Esophagus squamous epithelium (tissue), 5 donors: ENCODE measurements at places on chromosomes 4 and X.

DNA sequence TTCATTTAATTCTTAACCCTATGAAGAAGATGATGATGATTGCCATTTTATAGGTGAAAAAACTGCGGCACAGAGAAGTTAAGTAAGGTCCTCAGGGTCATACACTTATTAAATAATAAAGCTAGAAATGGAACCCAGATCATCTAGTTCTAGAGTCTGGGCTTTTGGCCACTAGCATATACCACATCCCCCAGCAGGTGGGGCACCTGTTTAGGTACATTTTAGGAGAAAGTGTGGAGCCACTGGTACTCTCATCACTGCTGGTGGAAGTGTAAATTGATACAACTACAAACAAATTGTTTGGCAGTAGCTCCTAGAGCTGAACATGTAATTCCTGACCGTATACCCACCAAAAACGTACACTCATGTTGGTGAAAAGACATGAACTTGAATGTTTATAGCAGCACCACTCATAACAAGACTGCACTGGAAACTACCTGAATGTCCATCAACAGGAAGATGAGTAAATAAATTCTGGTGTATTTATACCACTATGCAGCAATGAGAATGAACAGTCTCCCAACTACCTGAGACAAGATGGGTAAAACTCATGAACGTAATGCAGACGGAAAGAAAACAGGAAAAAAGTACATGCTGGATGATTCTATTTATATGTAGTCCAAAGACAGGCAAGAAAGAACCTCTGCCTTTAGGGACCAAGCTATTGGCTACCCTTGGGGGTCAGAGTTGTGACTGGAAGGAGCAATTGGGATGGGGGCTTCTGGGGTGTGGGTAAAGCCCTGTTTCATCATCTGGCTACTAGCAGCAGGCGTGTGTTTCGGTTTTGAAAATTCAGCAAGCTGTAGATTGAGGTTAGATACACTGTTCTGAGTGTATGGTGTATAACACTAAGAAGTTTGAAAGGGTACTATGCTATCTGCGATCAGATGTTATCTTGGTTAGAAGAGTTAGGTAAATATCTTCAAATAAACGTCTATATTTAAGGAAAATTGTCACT, 72.3 kb upstream of the ADGRG2 start:
- no peak overlapping the region for H3K4me3 ChIP-seq
- no peaks in the 10 kb centered on the region for H3K4me1 ChIP-seq
- H3K27me3 ChIP-seq: no peaks in the 10 kb centered on the region
- H3K36me3 ChIP-seq: no peaks in the 10 kb centered on the region
- DNase-seq: no peak

- no peaks in the 10 kb centered on the region for H3K27me3 ChIP-seq
- H3K27ac ChIP-seq: no peak overlapping the region
- no peaks in the 10 kb centered on the region for H3K4me1 ChIP-seq
- H3K36me3 ChIP-seq: no peaks in the 10 kb centered on the region
Measured at GRCh38 chr4:53551958-53552357, 39.3 kb downstream of the LNX1 start.

DNA sequence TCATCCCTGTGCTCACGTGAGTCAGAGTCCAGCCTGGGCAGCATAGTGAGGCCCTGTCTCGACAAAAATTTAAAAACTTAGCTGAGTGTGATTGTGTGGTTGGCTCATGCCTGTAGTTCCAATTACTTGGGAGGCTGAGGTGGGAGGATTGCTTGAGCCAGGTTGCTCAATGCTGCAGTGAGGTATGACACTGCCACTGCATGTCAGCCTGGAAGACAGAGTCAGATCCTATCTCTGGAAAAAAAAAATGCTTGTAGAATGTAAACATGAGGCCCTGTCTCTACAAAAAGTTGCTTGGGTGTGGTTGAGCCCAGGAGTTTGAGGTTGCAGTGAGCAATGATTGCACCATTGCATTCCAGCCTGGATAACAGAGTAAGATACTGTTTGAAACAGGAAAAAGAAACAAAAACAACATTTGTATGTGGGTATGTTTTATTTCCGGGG, 11.3 kb upstream of the YTHDC1 start:
- H3K4me3 ChIP-seq: no peak overlapping the region
- no peak for DNase-seq
- H3K36me3 ChIP-seq: no peaks in the 10 kb centered on the region

DNA sequence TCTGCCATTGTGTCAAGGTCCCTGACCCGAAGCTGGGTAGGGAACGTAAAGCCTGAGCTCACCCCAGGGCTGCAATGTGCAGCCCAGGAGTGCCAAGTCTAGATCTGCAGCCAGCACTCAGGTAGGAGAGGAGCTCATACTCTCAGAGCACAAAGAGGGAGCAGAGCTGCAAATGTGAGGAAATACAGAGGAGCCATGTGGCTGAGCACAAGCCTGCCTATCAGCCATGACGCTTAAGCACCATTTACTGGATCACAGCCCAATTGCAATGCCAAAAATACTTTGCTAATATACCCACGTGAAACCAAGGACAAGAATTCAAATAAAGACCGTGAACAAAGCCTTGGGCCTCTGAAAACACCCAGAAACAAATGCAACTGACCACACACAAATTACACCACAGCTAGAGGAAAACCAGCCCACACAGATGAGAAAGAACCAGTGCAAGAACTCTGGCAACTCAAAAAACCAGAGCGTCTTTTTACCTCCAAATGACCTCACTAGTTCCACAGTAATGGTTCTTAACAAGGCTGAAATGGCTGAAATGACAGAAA, 69.0 kb upstream of the HPF1 start:
- no peak for DNase-seq
- H3K36me3 ChIP-seq: no peaks in the 10 kb centered on the region
- peaks cover 13% of the 10 kb centered on the region for H3K27me3 ChIP-seq
- no peak overlapping the region for H3K27ac ChIP-seq
- H3K4me3 ChIP-seq: no peak overlapping the region
- H3K4me1 ChIP-seq: no peaks in the 10 kb centered on the region

DNA sequence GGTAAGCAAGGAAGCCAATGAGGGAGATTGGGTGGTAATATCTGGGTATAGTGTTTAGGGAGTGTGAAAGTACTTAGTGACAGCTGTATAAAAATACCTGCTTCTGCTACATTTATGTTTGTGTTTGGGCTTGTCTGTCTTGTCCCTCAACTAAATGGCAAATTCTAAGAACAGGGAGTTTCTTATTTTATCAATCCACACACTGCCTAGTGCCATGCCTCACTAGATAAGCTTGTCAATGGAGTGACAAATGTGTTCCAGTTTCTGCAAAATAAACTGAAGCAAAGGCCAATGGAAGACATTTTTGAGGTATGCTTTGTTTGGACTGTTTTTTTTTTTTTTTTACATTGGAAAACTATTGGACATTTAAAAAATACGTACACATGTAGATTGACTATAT, 418.0 kb downstream of the SH2D1A start:
- H3K27ac ChIP-seq: no peak overlapping the region
- no peaks in the 10 kb centered on the region for H3K4me1 ChIP-seq
- H3K36me3 ChIP-seq: no peaks in the 10 kb centered on the region
- H3K4me3 ChIP-seq: no peak overlapping the region

GRCh38 chrX:120147537-120147936, 10.9 kb upstream of the RHOXF2 start:
- H3K4me1 ChIP-seq: no peaks in the 10 kb centered on the region
- H3K4me3 ChIP-seq: no peak overlapping the region
- H3K36me3 ChIP-seq: no peaks in the 10 kb centered on the region
- H3K27ac ChIP-seq: no peak overlapping the region

GRCh38 chr4:176134670-176135069, 60.7 kb downstream of the SPATA4 start:
- no peaks in the 10 kb centered on the region for H3K36me3 ChIP-seq
- H3K27me3 ChIP-seq: no peaks in the 10 kb centered on the region
- H3K27ac ChIP-seq: no peak overlapping the region
- no peak overlapping the region for H3K4me3 ChIP-seq

GRCh38 chrX:122813876-122814275, 370.2 kb upstream of the GRIA3 start:
- H3K36me3 ChIP-seq: no peaks in the 10 kb centered on the region
- no peaks in the 10 kb centered on the region for H3K27me3 ChIP-seq
- H3K4me3 ChIP-seq: no peak overlapping the region
- no peak overlapping the region for H3K27ac ChIP-seq

GRCh38 chrX:9746148-9746888, 19.3 kb downstream of the GPR143 start:
- no peaks in the 10 kb centered on the region for H3K36me3 ChIP-seq
- no peak overlapping the region for H3K4me3 ChIP-seq
- H3K27ac ChIP-seq: no peak overlapping the region
- no peaks in the 10 kb centered on the region for H3K27me3 ChIP-seq
- H3K4me1 ChIP-seq: no peaks in the 10 kb centered on the region
- DNase-seq: no peak

GRCh38 chr4:186351668-186352194, 85.7 kb downstream of the F11 start:
- no peak for DNase-seq
- H3K4me3 ChIP-seq: no peak overlapping the region
- no peaks in the 10 kb centered on the region for H3K36me3 ChIP-seq
- no peak overlapping the region for H3K27ac ChIP-seq

- no peaks in the 10 kb centered on the region for H3K4me1 ChIP-seq
- no peak overlapping the region for H3K27ac ChIP-seq
- no peak overlapping the region for H3K4me3 ChIP-seq
- no peaks in the 10 kb centered on the region for H3K36me3 ChIP-seq
Measured at GRCh38 chr4:187715466-187715865, 280.1 kb upstream of the ZFP42 start.

- H3K27ac ChIP-seq: no peak overlapping the region
- peaks cover 21% of the 10 kb centered on the region for H3K4me1 ChIP-seq
- H3K27me3 ChIP-seq: no peaks in the 10 kb centered on the region
- H3K36me3 ChIP-seq: no peaks in the 10 kb centered on the region
Measured at GRCh38 chr4:153521999-153522801, 56.0 kb downstream of the TMEM131L start.

GRCh38 chr4:150140774-150141400, 62.6 kb downstream of the DCLK2 start:
- H3K27ac ChIP-seq: no peak overlapping the region
- no peak overlapping the region for H3K4me3 ChIP-seq
- no peaks in the 10 kb centered on the region for H3K27me3 ChIP-seq
- H3K4me1 ChIP-seq: peaks cover 27% of the 10 kb centered on the region
- DNase-seq: no peak

DNA sequence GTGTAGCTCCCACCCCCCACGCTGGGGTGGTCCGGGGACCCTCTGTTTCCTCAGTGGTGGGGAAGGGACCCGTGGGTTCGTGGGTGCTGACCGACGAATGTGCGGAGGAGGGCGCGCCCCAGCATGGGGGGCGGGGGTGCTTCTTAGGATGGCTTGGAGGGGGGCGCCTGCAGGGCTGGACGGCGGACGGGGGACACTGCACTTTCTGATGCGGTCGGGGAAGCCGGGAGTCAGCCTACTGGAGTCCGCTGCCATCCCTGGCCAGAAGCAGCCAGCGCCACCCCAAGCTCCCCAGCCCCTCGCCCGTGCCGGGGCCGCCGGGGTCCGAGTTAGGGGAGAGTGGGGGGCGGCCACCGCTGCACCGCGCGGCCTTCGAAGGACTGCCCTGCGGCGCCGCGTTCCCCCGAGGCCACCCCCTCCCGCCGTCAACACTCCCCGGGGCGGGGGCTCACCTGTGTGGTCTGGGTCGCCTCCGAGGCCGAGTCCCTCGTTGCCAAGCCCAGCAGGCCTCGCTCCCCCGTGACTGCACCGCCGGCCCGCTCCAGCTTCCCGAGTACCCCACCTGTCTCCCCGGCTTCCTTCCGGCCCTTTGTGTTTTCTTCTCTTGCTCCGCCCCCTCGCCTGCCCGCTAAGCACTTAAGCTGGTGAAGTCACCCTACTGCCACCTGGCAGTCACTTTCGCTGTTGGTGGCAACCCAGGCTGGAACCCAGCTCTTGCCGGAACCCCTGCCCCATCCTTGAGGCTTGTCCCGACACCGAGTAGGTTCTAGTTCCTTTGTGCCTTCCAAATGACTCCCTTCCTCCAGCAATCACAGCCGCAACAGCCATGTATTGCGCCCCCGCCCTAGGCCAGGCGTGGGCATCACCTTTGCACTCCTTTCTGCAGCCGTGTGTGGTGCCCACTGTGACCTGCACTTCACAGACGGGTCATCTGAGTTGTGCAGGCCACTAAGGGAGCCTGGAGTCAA, at the start of gene OCIAD2:
OCIAD2 (minus strand) TSS at position 569 of the 968 bp plus-strand sequence. CDS start 2,225 bp downstream, outside the sequence.
- DNase-seq: peak; percentile 20
- H3K4me1 ChIP-seq: peaks cover 19% of the 10 kb centered on the region
- no peaks in the 10 kb centered on the region for H3K36me3 ChIP-seq
- no peaks in the 10 kb centered on the region for H3K27me3 ChIP-seq
- peak within 1 kb of the TSS; percentile 82 for H3K4me3 ChIP-seq

GRCh38 chrX:121389976-121390714, 342.7 kb downstream of the GLUD2 start:
- H3K27me3 ChIP-seq: no peaks in the 10 kb centered on the region
- H3K27ac ChIP-seq: no peak overlapping the region
- no peaks in the 10 kb centered on the region for H3K4me1 ChIP-seq
- H3K36me3 ChIP-seq: no peaks in the 10 kb centered on the region
- H3K4me3 ChIP-seq: no peak overlapping the region

- H3K4me3 ChIP-seq: no peak overlapping the region
- H3K27me3 ChIP-seq: no peaks in the 10 kb centered on the region
- H3K27ac ChIP-seq: no peak overlapping the region
- peaks cover 32% of the 10 kb centered on the region for H3K4me1 ChIP-seq
- no peaks in the 10 kb centered on the region for H3K36me3 ChIP-seq
Measured at GRCh38 chr4:156957556-156957955, 14.0 kb downstream of the PDGFC start.

GRCh38 chr4:53788011-53788410, 196.7 kb upstream of the LNX1 start:
- H3K27ac ChIP-seq: no peak overlapping the region
- no peak for DNase-seq
- no peaks in the 10 kb centered on the region for H3K36me3 ChIP-seq
- H3K4me1 ChIP-seq: peaks cover 4% of the 10 kb centered on the region

DNA sequence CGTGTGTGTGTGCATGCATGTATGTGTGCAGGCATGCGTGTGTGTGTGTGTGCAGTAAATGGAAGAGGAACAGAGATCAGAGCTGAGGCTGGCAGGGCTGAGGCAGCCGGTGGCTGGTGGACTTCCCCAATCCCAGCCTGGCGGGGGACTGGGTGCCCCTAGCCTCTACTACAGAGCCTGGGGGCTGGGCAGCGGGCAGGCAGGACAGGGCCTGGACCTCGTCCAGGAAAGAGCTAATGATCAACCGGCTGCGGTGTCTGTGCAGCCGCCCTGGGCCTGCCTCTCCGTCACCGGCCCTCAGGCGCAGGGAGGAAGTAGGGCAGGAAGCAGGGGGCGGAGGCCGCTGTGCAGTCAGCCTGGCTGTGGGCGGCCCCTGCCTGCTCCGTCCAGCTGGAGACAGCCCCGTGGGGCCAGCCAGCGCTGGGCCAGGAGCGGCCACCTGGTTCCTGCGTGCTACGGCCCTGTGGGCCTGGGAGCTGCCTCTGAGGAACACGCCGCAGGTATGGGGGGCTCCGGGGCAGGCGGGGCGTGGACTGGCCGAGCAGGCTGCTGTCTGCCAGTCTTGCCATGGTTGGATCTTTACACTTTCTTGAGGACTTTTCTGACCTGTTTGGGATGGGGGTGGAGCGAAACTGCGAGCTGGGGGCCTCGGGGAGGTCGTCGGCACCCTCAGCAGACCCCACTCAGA, at the start of gene SH3TC1:
SH3TC1 (plus strand) TSS at position 385 of the 688 bp plus-strand sequence. CDS start 5,905 bp downstream, outside the sequence.
- no peaks in the 10 kb centered on the region for H3K36me3 ChIP-seq
- H3K4me3 ChIP-seq: peak within 1 kb of the TSS; percentile 52
- no peaks in the 10 kb centered on the region for H3K27me3 ChIP-seq
- peak; percentile 36 for DNase-seq
